ENCODE measurements at places on chromosomes 2 and 18.

DNA sequence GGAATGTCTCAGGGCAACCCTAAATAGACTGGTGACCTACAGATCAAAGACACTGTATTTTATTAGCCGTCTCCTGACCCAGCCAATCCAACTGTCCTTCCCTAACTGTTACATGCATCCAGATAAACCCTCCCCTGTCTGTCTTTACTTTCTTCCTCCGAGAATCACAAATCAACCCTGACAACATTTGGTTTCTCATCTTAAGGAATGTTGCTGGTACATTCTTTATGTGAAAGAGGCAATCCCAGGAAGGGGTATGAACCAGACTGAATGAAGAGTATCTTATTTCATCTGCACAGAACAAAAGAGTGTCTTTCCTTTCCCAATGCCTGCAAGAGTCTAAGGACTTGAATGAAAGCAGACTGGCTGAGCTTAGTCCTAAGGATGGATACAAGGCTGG is 113.9 kb upstream of the LTBP1 start:
- no peak for DNase-seq

DNA sequence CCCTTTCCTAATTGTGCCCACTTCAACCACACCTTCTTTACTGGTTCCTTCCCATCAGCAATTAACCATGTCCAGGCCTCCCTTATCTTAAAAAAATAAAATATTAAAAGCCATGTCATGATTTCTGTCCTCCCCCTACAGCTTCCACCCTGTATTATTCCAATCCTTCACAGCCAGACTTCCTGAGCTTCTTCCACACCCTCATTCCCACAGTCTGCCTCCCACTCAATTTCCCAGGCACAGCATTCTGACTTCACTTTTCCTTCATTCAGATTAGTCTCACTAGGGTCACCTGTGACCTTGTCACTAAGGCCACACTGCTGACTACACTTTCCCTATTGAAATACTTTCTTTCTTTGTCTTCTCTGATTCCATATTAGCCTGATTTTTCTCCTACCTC is 159.4 kb downstream of the DIS3L2 start:
- DNase-seq: no peak

GRCh38 chr18:24601585-24601984 is 141.1 kb downstream of the HRH4 start:
- no peak for DNase-seq

DNA sequence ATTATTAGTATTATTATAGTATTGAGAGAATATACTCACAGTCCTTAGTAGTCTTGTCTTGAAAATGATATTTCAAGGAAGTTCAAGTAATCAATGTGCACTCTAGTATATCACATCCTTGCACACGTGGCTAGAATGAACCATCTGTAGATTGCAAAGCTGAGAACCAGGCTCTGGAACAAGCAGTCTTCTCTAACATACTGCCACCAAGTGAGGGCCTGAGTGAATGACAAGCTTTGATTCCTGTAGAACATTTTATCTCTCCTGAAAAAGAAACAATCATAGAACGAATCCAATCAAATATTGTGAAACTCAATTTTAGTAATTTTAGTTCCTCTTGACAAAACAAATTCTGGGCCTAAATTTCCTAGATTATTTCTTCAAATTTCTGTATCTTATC is 55.3 kb upstream of the SULT1C3 start:
- DNase-seq: no peak

GRCh38 chr2:40721595-40721994 is 269.7 kb upstream of the SLC8A1 start:
- no peak for DNase-seq

DNA sequence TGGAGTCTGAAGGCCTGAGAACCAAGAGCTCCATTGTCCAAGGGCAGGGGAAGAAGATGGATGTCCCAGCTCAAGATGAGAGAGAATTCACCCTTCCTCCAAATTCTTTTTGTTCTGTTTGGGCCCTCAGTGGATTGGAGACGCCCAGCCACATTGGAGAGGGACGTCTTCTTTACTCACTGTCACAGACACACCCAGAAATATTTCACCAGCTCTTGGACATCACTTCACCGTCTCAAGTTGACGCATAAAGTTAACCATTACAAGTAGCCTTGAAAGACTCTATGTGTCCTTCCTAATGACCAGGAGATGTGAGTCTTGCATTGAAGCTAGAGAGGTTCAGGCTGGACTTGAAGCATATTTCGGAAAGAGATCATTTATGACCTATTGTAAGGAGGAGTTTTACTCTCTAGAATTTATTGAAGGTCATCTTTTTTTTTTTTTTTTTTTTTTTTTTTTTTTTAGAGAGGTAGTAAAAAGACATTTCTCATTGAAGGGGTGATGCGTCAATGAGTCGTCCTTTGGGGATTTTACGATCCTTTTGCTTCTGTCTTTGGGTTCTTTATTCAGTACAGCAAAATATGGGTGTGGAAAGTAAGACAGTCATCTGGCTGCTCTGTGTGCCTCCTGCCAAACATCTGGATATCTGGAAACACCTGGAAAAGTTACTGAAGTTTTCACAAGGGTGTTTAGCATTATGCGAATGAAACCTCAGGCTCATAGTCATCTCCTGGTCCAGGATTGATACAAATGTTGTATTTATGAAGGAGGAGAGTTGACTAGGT is 118.1 kb downstream of the PRPF40A start:
- no peak for DNase-seq

GRCh38 chr2:11123856-11124759 is 31.2 kb upstream of the SLC66A3 start:
- peak; percentile 66 for DNase-seq

GRCh38 chr2:65165558-65165957 is 35.7 kb upstream of the RAB1A start:
- DNase-seq: no peak

GRCh38 chr18:35179906-35180305 is 60.9 kb upstream of the ZNF397 start:
- DNase-seq: no peak

DNA sequence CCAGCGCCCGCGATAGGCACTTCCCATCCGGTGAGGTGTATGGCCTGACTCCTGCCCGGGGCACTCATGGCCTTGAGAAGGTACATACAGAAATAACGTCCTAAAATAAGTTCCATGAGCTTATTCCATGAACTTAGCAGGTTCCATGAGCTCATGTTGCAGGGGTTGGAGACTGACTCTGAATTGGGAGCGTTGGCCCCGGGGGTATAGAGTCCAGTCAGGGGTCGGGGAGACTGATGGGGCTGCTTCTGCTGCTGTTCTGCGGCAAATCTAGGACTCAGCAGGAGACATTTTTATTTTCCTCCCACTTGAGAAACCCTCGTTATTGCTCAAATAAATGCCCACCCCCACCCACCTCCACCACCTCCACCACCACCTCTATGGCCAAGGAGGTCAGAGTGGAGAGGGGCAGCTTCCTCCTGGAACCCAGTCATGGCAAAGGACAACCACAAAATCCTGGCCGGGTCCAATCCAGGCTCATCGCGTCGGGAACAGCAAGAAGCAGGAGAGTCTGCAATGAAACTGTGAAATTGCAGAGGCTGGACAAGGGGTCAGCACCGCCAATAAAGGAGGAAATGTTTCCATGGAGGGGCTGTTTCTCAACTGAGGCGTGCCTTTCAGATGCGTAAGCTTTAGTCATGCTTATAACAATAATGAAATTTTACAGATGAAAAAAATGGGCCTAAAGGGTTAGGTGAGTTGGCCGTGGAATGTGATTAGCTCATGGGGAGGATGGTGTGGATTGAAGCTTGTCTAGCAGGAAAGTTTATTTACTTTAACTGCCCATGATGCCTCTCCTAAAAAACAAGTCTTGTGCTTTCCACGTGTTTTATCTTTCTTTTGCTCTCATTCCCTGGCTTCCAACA is 136.6 kb upstream of the ALKAL2 start:
- no peak for DNase-seq

DNA sequence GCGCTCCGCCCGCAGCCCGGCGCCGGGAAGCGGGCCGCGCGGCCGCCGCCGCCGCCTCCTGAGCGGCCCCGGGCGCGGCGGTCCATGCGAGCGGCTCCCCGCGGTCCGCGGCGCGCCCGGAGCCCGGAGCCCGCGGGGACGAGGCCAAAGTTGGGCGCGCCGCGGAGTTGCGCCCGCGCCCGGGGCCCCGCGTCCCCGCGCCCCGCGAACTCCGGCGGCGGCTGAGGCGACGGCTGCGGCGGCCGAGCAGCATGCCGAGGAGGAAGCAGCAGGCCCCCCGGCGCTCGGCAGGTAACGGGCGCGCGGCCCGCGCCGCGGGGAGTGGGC is 992 bp downstream of the TSHZ1 start:
- no peak for DNase-seq

DNA sequence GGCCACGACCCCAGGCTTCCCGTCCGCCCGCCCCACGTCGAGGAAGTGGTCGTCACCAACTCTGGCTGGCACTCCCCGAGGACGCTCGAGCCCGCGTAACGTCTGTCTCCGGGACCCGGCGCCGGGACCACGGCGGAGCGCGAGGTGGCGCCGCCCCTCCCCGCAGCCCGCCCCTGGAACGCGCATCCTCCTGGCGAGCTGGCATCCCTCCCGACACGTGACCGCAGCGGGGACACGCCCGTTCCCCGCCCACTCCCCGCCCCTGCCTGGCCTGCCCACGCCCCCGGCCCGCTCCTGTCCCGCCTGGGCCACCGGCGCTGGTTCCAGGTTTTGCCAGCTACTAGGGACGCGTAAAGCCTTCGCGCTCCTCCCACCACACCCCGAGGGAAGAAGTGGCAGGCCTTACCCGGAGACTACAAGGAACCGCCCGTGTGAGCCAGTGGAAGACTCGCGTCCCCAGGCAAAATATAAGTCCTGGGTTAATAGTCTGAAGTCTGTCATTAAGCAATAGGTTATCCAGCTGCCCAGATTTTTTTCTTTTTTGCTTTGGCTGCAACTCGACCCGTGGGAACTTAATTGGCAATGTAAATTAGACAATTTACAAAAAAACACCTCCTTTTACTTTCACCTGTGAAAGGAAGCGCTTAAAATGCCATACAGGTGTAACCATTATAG is at the start of gene OSBPL1A:
OSBPL1A (minus strand) TSS at position 131 of the 675 bp plus-strand sequence. CDS start 20,291 bp downstream, outside the sequence.
- peak; percentile 75 for DNase-seq

GRCh38 chr2:233354500-233354924 is 218 bp downstream of the DGKD start:
- no peak for DNase-seq

- DNase-seq: peak; percentile 11
Measured at GRCh38 chr2:218959761-218960308, 369 bp downstream of the CDK5R2 start.

DNA sequence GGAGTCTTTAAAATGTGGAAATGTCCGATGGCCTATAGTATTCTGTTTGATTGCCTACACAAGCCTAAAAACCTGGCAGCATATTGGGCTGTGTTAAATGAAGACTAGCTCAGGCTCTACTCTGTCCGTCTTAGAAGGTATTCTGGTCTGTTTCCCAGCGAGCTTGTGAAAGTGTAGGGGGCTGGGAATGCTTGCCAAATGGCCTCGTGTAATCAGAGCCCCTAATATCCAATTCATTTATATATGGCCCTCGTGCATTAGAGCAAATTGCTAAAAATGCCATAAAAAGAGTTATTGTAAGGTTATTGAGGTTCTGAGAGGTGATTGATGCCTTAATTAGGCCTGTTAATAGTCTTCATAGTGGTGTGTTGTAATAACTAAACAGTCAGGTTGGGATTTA is 1500.4 kb downstream of the DPP10 start:
- no peak for DNase-seq

- DNase-seq: no peak
Measured at GRCh38 chr2:208024091-208024490, 1.2 kb downstream of the PLEKHM3 start.

DNA sequence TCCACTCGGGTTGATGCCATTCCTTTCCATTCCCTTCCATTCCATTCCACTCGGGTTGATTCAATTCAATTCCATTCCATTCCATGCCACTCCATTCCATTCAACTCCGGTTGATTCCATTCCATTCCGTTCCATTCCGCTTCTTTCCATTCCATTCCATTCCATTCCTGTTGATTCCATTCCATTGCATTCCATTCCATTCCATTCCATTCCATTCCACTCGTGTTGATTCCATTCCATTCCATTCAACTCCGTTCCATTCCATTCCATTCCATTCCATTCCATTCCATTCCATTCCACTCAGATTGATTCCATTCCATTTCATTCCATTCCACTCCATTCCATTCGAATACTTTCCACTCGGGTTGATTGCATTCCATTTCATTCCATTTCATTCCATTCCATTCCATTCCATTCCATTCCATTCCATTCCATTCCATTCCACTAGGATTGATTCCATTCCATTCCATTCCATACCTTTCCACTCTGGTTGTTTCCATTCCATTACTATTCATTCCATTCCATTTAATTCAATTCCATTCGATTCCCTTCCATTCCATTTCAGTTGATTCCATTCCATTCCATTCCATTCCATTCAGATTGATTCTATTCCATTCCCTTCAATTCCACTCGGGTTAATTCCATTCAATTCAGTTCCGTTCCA is 1141.8 kb downstream of the RPIA start:
- DNase-seq: no peak

DNA sequence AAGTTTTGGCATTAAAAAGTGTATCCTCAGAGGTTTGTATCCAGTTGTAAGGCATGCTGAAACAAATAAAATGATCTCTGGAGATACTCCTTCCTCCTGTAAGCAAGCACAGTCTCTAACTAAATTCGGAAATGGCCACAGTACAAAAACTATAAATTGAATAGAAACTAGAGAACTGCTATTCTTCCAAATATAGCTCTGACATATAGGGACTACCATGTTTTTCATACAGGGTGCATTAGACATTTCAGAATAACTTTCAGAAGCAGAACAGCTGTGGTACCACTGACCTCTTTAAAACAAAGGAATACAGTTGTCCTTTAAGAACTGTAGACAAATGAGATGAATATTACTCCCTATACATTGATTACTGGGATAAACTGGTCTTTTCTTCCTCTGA is 568.5 kb downstream of the ARHGAP15 start:
- no peak for DNase-seq

DNA sequence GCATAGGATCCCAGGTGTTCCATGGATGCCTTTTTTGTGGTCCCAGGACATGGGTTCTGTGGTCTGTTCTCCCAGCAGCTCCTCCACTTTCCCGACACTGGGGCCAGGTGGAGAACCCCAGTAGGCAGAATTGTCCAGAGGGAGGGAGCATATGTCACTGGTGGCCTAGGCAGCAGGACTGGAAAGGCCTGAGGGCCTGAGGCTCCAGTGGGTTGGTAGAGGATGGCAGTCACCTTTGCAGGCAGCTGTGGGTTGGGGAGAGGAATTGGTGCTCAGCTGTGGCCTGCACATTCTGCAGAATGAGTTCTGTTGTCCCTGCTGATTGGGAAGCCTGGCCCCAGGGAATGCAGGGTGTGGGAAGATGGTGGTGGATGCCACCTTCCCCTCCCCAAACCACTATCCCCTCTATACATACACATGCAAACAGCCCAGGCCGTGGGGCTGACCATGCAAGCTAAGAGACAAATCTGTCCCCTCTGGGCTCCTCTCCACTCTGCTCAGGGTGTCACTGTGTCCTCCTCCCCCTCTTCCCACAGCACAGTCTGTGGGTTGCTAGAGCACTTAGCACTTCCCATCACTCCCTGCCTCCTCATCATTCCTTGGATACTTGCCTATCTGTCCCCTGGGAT is 11.4 kb downstream of the CTIF start:
- no peak for DNase-seq

- DNase-seq: no peak
Measured at GRCh38 chr2:161425728-161426454, 9.8 kb downstream of the TBR1 start.

Measured in activated naive CD8-positive, alpha-beta T cell treated with anti-CD3 and anti-CD28 coated beads for 36 hours (primary cell).